NCI-H1694 (cell line): ENCODE measurements at places on chromosomes 2 and 18.
A peak's percentile ranks its signal among the peaks of the same experiment; 100 is the strongest.

DNA sequence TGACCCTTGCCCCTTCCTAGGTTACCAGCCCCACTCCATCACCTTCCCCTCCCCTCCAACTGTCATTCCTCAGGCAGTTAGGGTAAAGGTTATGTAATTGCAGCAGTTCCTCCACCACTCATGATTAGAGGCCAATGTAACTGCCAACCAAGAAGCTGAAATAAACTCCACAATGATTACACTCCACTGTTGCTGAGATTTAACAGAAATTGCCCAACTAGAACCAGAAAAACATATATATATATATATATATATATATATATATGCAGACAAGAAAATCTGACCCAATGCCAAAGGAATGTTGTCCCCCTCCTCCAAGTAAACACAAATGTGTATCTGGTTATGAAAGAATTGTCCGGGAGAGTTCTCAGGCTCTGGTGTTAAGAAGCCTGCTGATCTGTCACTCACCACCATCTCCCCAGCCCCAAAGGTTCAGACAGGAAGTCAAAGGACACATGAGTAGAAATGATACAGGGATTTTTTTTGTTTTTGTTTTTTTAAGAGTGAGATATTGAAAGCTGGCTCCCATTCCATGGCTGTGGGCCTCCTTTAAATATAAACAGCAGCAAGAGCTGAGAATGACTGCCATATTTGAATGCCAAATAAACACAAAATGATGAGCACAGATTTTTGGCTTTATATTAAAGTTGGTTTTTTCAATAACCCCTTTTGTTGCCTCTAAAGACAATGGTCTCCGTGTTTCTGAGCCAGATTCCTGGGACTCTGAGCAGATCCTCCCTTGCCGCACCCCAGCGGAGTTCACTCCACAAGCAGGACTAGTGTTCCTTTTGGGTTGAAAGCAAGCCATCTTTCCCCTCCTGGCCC, 127.2 kb upstream of the MAPRE2 start:
- no peak for DNase-seq

DNA sequence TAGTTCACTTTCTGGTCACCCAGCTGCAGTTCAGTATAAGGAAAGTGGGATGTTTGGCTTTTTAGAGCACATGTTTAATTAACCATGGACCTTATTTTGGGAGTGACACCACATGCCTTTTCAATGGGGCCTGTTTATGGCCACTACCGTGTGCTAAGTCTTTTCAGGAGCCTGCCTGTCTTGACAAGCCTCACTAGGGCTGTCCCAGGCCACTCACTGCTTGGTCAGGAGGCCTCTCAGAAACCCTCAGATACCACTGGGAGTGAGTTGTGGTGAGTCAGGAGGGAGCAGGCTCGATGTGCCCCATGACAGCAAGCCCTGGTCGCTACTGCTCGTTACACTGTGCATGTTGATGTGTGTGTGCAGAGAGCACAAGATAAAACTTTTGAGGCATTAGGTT, 123.0 kb downstream of the MAP4K4 start:
- DNase-seq = no peak

DNA sequence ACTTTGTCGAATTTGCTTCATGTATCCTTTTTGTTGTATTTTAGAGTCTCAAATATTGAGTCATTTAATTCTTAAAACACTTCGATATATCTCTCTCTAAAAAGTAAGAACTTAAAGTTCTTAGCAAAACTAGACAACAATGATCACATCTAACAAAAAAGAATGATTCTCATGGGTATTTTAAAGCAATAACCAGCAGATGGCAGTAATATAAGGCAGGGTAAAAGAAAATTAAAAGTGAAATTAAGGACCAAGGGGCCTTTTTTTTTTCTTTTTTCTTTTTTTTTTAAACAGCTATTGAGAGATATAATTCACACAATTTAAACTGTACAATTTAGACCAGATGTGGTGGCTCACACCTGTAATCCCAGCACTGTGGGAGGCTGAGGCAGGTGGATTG, 9.9 kb upstream of the AOX1 start:
- no peak for DNase-seq

GRCh38 chr18:69998523-69998987, 50.9 kb upstream of the CD226 start:
- DNase-seq = no peak

- no peak for DNase-seq
Measured at GRCh38 chr2:200319548-200320337, 13.2 kb downstream of the SPATS2L start.

- DNase-seq = no peak
Measured at GRCh38 chr2:198285216-198285615, 480.8 kb downstream of the PLCL1 start.

- no peak for DNase-seq
Measured at GRCh38 chr2:43443282-43443681, 152.6 kb downstream of the THADA start.

DNA sequence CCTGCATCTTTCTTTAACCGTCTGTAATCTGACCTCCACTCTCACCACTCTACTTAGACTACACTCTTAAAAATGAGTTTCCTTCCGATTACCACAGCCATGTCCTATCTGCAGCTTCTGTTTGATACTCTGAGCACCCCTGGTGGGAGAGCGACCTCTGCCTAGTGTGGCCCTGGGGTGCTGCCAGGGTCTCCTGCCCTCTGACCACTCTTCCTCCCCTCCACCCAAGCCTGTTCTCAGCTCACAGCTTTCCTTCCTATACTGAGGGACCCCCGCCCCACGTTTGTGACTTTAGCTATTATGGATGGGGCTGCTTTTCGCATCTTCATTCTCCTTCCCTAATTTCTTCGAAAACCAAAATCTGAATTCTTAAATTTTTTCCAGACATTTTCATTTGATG, 132.7 kb downstream of the KCTD1 start:
- DNase-seq = no peak

- no peak for DNase-seq
Measured at GRCh38 chr2:42930025-42930581, 137.7 kb upstream of the HAAO start.

DNA sequence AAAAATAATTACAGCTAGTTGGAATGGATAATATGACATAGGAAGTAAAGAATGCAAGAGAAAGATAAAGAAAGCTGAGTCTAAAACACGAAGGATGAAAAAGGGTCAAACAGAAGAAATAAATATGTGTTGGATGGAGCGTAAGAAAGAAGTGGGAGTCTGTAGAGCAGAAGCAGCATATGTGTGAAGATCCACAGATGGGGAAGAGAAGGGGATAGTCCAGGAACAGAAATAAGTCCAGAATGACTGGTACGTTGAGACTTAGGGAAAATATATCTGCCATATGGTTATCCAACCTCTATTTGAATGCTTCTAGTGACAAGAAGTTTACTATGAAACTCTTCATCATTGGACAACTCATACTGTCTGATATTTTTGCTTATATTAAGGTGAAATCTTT, 18.0 kb downstream of the ABCA12 start:
- DNase-seq = no peak

DNA sequence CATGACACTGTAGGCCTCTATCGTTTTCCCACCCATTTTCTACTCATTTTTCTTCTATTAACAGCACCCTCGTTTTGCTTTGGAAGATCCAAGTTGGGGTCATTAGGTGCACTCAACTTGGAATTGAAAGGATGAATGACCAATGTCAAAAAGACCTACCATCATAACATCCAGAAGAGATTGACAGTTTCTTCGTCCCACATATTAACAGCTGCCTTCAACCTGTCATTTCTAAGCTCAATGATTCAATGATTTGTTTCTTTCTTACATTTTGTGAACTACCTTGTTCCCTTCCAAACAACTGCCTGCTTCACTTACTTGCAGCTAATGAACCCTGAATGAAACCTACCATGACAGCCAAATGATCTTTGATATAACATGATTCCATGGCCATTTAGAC, 224.0 kb upstream of the KCNH7 start:
- no peak for DNase-seq

DNA sequence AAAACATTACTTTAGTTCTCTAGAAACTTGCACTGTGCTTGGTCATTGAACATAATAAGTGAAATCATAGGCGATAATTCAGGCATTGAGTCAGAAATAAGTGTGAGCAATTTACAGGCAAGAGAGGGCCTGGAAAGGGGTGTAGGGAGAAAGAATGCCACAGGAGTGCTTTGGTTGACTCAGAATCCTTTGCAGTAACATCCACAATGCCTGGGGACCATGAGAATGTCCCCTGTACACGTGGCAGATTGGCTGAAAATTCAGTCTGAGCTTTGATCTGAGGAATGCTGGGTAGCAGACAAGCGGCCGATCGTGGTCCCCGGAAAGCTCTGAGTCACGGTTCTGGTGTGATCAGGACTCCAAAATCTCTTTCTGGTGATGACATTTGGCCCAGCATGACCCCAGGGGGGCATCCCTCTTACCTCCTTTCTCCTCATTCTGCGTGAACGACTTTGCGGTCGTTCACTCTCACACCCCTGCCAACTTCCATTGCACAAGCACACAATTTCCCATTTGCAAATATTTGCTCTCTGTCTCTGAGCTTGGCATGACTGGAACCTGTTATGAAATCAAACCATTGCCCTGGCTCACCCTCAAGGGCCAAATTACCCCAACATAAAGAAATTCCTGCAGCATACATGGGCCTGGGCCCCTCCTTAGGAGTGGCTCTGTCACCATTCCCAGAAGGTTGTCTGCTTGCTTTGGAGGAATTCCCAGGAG, 305.0 kb upstream of the EPAS1 start:
- no peak for DNase-seq

DNA sequence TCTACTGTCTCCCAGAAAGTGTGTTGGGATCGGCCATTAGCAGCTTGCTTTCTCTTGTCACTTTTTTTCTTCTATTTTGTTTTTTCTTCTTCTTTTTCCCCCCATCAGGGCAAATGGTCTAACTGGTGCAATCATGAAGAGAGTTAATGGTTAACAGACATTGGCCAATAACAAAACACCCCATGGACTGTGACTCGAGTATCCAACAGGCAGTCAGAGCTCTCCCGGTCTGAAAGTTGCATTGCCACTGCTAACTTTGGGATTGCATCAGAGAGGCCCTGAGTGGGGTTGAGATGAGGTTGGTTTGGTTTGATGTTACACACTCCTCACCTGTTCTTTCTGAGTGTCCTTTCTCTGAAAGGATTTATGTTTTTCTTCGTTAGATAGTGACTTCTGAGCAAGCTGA, 12.9 kb upstream of the SNORC start:
- DNase-seq = no peak

DNA sequence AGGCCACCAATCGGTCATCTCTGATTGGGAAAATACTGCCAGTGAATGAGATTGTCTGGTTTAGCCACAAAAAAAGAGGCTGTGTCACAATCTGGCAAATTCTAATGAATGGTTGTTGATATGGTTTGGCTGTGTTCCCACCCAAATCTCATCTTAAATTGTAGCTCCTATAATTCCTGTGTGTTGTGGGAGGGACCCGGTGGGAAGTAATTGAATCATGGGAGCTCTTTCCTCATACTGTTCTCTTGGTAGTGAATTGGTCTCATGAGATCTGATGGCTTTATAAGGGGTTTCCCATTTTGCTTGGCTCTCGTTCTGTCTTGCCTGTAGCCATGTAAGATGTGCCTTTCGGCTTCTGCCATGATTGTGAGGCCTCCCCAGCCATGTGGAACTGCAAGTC, 838.3 kb downstream of the SLC4A3 start:
- DNase-seq = no peak

DNA sequence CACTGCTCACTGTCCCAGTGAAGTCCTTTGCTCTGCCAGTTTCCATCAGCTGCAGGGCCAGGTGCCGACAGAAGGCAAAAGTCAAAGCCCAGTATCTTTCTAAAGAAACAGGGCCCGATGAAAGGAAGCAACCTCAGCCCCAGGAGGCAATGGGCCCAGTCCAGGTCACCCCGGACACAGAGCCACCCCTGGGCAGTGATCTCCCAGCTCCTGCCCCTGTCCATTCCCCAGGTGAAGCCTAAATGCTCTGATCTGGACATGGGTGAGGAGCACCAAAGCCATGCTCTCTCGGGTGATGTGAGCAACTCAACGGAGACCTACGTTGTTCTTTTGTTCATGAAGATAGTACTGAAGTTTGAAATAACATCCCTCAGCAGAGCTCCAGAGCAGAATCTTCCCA, 61.6 kb downstream of the HDAC4 start:
- DNase-seq = no peak

DNA sequence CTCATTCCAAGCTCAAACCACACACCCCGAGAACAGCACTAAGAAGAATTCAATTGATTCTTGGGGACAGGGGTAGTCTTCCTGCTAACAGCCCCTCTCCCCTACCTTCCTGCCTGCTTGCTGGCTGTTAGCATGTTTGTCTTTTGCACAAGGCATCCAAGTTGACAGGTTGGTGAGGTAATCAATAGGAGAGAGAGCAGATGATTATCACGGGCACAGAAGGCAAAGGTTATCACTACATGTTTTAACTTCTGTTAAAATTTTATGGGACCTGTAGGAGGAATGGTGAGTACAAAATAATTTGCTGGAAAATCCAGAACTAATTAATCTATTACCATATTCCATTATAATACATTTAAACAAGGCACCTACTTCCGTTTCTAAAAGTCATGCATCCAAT, 442.1 kb upstream of the TCF4 start:
- DNase-seq = no peak

DNA sequence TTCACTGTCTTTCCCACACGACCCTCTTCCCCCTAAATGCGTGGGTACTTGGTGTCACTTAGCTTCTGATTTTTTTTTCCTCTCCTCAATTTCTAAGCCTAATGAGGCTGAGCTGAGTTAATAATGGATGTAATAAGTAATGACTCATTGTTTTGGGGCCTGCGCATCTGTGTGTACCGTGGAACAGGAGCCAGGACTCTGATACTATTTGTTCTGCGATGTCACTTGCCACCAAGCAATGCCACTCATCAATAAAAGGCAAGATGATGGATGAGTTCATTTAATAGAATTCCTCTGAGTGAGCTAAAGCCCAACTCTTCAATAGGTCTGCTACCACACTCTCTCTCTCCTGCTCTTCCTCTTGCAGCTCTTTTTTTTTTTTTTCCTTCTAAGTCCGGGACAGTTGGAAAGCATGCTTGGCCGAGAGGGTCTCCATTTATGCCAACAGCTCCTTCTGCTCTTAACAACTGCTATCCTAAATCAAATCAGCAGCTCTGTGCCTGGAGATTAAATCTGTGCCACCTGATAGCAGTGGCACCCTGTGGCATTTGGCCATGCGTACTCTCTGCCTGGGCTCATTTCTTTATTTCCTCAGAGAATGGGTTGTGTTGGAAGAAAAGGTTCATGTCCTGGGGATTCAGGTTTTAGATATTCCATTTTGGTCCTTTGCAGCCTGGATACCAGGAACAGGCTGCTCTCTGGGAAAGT, 1284.2 kb upstream of the PIK3C3 start:
- peak; percentile 75 for DNase-seq

GRCh38 chr2:15640784-15641183, 49.1 kb downstream of the DDX1 start:
- no peak for DNase-seq
